ENCODE measurements at places on chromosomes 16 and 17.
A peak's percentile ranks its signal among the peaks of the same experiment; 100 is the strongest.

DNA sequence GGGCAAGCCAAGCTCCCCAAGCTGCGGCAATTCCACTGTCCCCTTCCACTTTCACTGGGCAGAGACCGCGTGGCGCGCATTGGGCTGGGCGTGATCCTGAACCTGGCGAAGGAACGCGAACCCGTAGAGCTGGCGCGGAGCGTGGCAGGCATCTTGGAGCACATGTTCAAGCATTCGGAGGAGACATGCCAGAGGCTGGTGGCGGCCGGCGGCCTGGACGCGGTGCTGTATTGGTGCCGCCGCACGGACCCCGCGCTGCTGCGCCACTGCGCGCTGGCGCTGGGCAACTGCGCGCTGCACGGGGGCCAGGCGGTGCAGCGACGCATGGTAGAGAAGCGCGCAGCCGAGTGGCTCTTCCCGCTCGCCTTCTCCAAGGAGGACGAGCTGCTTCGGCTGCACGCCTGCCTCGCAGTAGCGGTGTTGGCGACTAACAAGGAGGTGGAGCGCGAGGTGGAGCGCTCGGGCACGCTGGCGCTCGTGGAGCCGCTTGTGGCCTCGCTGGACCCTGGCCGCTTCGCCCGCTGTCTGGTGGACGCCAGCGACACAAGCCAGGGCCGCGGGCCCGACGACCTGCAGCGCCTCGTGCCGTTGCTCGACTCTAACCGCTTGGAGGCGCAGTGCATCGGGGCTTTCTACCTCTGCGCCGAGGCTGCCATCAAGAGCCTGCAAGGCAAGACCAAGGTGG, 9.8 kb downstream of the SARM1 start:
- no peak for DNase-seq

GRCh38 chr17:81898029-81898866, 3.8 kb upstream of the NPB start:
- DNase-seq: no peak

DNA sequence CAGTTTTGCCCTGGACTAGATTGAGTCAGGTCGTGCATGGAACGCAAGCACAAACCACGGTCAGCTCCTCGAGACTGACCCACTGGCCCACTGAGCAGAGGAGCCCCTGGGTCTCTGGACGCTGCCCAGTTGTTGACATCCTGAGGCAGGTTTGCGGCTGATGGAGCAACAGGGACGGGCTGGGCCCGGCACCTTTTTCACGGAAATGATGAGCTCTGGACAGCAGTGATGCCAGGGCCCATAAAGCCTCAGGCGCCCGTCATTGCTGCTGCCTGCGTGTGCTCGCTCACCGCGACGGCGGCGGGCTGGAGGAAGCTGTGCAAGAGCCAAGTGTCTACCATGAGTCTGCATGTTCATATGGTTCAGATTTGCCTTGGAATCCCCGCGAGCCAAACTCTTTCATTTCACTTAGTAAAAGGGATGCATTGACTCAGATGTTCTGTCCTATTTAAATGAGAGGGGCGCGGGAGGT, 30.8 kb upstream of the CRISPLD2 start:
- no peak for DNase-seq

DNA sequence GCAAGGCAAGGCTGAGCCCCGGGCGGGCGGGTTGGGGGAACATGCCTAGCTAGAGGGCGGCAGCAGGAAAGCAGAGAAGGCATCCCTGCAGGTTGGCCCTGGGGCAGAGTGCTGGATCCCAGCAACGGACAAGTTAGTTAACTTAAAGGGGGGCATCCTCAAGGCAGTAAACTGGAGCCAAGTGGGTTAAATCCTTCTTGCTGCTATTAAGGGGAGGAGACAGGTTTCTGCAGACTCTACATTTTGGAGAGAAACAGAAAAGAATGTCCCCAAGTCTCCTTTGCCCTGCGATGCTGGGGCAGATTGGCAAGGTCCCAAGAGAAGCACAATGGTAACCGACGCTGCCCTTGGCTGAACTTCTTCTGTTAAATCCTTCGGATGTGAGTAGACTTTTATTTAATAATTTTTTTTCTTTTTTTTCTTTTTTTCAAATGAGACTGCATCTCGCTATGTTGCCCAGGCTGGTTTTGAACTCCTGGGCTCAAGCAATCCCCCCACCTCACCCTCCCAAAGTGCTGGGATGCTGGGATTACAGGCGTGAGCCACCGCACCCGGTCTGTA, 14.0 kb downstream of the ATP5PD start:
- DNase-seq: peak; percentile 38

DNA sequence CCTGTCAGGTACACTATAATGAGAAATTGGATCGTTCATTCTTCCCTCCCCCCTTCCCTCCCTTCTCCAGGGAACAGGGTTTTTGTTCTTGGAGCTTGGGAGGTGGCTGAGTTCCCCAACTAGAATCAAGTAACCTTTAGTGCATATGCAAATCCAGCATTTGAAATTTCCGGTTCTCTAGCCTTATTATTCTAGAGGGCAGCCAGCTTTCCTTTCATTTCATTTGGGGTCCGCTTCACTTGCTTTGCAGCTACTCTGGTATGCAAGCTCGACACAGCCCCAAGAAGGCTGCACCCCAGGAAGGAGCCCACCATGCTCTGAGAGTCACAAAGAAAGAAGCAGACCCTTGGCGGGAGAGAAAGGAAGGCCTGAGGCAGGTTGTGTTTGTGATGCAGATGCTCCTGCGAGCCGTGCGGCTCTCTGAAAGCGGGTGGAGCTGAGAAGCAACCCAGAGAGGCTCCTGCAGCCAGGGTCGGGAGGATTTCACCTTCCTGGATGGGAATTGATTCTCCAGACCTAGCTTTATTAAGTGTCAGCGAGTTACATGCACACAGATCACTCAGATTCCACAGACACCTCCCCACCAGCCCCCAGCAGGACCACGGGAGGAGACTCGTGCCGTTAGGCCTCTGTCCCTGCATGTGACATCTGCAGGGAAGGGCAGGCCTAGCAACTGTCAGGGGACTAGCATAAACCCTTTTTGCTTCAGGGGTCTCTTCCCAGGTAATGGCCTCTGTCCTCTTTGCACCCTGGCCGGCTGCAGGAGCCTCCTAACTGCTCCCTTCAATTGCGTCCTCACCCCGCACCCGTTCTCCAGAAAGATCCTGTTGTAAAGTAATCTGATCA, 34.5 kb downstream of the PMM2 start:
- no peak for DNase-seq

- no peak for DNase-seq
Observed at GRCh38 chr17:79802736-79803420, 6.0 kb upstream of the CBX8 start.

DNA sequence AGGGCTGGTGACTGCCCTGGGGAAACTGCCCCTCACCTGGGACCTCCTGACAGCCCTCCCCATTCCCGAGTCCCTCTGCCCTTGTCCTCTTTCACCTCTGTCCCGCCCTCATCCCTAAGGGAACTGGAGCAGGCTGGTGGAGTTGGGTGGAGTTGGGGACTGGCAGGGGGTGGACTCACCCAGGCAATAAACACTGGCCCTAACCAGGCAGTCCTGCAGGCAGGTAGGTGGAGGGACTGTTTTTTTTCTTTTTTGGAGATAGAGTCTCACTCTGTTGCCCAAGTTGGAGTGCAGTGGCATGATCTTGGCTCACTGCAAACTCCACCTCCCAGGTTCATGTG, 11.7 kb downstream of the GCGR start:
- DNase-seq: no peak

GRCh38 chr16:66115373-66115772, 251.1 kb upstream of the CDH5 start:
- no peak for DNase-seq

DNA sequence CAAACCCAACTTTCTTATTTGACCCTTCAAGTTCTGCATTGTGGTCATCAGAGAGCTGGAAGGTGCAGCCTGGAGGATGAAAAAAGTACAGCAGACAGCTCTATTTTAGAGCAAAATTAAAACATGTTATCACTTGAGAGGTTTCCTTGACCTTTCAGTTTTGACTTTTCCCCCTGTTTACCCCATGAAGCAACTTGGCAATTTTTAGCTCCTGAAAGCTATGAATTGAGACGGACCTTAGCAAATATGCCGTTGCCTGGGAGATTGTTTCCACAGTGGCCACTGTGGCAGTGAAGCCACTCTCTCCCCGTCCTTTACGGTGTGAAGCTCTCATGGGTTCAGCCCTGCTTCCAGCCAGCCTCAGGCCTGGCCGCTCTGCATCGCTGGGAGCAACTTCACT, 398.6 kb downstream of the CPPED1 start:
- DNase-seq: no peak

DNA sequence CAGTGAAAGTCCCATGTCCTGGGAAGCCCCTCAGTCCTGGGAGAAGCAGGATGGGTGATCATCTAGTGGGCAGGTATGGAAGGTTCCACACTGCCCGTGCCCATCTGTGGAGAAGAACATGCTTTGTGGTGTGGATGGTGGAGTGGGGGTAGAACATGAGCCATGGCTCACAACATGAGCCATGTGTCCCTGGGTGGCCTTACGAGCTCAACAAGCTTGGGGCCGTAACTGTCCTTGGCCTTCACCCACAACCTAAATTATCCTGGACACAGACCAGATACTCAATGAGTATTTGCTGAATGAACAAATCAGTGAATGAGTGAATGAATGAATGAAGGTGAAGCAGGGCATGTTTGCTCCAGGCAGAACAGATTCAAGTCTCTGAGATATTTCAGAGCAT, 13.5 kb downstream of the SOX8 start:
- no peak for DNase-seq

- no peak for DNase-seq
Observed at GRCh38 chr17:65005858-65006257, 50.7 kb downstream of the GNA13 start.

- no peak for DNase-seq
Observed at GRCh38 chr16:56690420-56691122, 8.3 kb downstream of the MT1X start.

DNA sequence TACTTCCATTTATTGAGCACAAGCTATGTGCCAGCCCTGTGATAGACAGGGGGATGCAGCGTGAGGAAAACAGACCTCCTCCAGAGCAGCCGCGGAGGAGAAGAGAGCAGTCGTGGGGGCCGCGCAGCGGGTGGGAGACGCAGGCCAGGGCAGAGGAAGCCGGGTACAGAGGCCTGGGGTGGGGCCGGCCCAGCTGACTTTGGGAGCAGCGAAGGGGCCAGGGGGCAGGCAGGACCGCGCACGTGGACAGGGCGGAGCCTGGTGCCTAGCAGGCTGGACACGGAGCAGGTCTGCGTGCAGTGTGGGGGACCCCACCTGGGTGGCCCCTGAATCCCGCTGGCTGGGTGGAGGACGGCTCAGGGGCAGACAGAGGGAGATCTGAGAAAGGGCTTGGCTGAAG, 46.2 kb downstream of the ZFPM1 start:
- no peak for DNase-seq

- DNase-seq: no peak
Observed at GRCh38 chr17:82108496-82108945, 10.5 kb upstream of the FASN start.

GRCh38 chr16:89269805-89270665, 52.5 kb downstream of the ZNF778 start:
- no peak for DNase-seq

- peak; percentile 57 for DNase-seq
Observed at GRCh38 chr16:81366316-81366932, 51.7 kb downstream of the GAN start.
